ENCODE measurements at places on chromosomes 5 and 9.

DNA sequence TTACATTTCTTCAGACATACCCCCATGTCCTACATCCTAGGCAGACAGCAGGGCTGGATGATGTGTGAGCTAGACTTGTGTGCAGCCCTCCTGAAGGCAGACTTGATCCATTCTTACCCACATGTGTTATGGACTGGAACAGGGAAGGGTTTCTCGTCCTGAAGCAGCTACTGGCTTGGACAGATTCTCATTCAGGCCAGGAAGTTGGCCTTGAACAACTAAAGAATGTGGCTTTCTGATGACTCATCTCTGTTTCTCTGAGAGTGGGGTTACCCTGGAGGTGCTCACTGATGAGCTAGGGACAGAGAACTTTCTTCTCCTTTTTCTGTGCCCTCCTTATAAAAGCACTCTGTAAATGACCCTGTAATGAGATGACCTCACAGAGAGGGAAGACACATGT lies 246.5 kb downstream of the PCSK5 start:
- no peak for DNase-seq

DNA sequence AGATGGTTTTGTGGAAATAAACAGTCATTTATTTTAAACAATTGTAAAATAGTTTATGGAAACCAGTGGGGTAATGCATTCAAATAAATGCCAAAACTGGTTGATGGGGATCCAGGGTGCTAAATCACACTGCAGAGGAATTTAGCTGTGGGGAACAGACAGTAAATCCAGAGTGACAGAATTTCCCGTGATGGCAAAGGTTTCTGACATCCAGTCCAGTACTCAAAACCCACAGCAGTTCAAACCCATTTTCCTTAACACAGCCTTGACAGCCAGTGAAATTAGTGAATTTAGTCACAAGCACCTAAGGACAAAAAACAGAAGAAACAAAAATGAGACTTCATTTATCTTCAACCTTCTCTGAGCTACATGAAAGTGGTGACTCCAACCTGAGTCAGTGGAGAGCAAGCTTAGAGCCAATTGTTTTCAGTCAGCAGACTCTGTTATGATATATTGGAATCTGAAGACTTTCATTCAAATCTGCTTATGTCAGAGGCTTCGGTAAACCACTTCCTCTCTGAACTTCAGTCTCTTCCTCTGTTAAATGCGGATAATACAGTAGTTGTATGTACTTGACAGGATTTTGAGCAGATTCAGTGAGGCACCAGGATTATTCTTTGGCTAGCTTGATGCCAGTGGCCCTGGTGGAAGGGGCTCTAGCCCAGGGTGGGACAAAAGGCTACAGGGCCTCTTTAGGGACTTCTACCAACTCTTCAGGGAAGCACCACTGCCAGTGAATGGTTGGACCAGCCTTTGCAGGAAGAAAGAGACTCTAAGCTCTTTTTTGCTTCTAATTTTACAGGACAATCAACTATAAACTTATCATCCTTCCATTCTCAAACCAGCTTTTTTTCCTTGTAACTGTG lies 185.3 kb downstream of the MAPKAP1 start:
- no peak for DNase-seq

DNA sequence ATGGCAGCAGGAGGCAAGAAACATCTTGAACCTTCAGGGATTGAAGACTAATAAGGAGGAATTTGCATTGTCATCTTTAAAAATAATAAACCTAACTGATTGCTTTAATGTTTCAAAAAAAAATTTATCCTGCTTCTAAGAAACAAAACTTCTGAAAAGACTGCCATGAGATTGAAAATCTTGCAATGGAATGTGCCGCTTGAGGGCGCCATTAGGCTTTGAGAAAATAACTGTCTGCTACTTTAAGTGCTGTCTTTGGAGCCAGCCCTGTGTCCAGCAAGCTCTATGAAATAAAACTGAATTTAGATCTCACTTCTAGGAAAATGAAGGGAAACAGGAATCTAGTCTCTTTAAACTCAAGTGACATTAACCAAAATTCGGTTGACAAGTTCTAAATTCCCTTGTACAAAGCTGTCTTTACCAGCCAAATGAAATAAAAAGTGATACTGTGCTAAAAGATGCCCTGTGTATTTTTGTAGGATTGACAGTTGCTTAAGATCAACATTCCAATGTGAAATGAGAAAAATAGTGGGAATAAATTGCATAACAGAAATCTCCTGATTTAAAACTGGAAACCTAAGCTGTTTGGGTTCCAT lies 79.4 kb downstream of the ESM1 start:
- peak; percentile 41 for DNase-seq

GRCh38 chr9:87659534-87660419 lies 66.1 kb upstream of the CTSL start:
- no peak for DNase-seq

GRCh38 chr9:132066511-132066910 lies 13.2 kb downstream of the MED27 start:
- DNase-seq, result no peak

DNA sequence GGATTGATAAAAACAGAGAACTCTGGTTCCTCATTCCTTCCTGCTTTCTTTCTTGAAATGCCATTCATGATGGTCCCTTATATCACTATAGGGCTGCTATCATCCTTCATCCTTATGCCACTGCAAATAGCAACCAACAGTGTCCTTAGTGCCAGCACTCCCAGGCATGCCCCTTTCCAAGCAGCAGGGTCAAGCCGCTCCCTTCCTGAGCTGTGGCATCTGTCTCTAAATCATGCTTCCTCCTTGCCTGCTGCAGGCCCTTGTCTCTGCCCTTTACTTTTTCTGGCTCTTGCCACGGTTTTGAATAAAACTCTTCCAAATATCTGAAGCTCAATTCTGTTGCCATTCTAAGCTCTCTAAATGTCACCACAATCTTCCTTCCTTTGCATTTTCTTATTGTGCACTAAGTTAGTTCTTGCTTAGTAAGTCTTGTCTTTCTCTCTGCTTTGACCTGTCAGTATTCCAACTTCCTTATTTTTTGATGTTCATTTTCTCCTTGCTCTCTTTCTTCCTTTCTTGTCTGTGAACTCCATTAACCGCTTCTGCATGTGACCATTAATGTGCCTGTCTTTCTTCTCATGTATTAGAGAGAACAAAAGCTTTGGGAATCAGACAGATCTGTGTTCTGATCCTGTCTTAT lies 19.9 kb downstream of the TLR4 start:
- DNase-seq, result no peak

- DNase-seq, result no peak
These were observed 15.2 kb downstream of the FNBP1 start for GRCh38 chr9:130027533-130028365.

GRCh38 chr5:125100951-125101350 lies 354.5 kb upstream of the ZNF608 start:
- no peak for DNase-seq

Measured in H7 (cell line).